ENCODE measurements at places on chromosomes 3 and 15. TPM values are rescaled to one million over a fixed set of nuclear protein-coding genes. Genes with fewer than 3 reads are reported as not detected.

GRCh38 chr3:141248064-141248463 lies 16.4 kb downstream of the PXYLP1 start:
- DNase-seq, result no peak

GRCh38 chr3:62755285-62755684 lies 119.9 kb downstream of the CADPS start:
- DNase-seq, result no peak

DNA sequence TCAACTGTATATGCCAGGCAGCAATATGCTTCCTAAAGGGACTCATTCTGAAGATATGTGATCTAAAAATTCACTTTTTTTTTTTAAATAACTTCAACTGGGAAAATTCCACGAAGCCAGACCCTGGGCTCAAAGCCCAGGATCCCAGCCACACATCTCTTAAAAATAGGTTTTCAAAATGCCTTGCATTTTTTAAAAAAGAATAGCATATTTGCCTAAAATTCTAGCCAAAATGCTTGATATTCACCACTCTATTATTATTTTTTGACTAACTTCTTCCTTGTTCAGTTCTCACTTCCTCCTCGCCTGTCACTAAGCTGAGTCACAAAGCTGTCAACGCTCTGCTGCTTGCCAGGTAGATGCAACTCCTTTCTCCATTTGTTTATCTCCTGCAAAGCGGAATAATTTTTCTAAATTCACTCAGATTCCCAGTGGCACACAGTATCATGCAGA lies 28.0 kb upstream of the VGLL4 start:
- DNase-seq, result no peak

Gene GREM1
- 138 TPM for total RNA-seq

Data from LHCN-M2 (cell line).